ENCODE measurements at places on chromosomes 5 and 9.

GRCh38 chr9:27407491-27407890 is 110.5 kb upstream of the EQTN start:
- DNase-seq, result no peak

DNA sequence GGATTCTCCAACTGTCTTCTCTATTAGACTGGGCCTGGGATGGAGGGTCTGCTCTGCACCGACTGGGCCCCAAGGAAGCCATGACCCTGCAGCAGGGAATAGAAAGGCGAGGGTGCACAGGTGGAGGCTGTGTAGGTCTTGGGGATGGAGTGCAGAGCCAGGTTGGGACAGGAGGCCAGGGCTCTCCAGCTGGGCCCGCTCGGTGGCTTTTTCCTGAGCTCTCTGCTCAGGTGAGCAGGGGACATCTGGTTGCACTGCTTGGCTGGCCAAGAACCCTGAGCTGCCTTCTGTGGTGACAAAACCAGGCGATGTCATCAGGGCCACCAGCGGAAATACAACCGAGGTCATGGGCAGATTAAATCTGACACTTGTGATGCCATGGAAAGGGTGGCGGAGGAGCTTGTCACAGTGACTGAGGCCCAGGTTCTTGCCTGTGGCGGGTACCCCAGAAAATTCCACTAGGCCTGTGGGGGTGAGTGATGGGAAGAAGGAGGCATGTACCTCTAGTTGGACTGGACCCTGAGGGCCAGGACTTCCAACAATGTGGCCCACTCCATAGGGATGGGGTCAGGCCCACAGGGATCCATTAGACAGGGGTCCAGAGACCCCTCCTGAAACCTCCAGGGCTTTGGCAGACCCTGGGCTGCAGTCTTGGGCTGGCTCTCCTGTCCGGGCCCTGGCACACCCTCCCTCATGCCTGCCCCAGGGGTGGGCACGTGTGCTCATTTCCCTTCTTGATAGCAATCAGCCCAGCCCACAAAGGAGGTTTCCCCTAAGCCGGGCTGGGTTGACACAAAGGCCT is 4.4 kb upstream of the IL3 start:
- no peak for DNase-seq

DNA sequence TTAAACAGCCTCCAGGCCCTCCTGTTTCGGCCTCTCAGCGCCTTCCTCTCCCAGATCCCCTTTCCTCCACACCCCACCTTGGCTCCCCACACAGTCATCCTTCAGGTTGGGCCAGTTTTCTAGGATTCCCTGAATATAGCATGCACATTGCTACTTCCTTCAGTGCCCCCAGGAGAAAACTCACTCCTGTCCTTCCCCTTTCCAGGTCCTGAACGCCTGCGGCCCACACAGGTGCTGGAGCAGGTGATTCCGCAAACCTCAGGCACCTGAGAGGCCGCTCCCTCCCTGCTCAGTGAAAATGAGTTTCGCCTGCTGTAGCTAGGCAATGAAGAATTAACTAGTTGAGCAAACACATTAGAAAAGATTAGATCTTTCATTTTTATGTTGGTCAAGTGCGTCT is 185.0 kb downstream of the MED10 start:
- no peak for DNase-seq

GRCh38 chr9:112130347-112130746 is 44.8 kb downstream of the SUSD1 start:
- DNase-seq, result no peak

DNA sequence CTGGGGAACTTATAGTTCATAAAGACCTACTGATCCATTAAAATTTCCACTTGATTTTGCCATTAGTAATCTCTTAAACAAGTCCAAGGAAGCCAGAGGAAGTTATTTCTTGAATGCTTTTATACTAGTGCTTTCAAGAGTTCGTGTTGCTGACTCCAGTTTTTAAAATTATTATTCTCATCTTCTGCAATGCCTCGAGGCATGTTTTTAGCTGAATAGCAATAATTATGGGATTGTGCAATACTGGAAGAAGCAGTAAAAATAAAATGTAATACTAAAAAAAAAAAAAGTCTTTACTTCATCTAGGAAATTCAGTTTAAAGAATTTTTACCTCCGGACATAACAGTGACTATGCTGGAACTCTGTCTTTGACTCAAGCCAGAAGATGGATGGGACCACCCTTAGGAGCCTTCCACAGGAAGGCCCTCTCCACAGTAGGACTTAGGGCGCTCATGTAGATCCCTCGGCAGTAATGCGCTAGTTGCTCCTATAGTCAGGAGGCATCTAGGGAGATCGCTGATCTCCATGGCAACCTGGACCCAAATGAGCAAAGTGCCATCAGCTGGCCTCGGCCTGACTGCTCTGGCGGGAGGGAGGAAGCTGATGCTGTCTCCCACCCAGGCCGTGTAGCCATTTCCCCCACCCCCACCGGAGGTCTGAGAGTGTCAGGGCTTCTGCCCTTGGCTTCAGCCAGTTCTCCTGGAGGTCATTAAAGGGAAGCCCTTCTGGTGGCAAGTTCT is 56.7 kb downstream of the DAPK1 start:
- no peak for DNase-seq

DNA sequence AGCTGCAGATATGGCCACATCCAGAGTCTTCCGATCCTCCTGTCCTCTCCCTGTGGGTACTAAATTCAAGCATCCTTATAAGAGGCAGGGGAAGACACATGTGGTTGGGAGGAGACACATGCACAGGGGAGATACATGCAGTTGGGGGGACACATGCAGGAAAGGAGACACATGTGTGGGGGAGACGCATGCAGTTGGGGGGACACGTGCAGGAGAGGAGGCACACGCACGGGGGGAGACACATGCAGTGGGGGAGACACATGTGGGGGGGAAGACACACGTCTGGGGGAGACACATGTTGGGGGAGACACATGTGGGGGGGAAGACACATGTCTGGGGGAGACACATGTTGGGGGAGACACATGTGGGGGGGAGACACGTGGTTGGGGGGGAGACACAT is 21.2 kb upstream of the OLFM1 start:
- DNase-seq, result no peak

GRCh38 chr5:93184041-93184440 is 397.0 kb downstream of the NR2F1-AS1 start:
- DNase-seq, result no peak

DNA sequence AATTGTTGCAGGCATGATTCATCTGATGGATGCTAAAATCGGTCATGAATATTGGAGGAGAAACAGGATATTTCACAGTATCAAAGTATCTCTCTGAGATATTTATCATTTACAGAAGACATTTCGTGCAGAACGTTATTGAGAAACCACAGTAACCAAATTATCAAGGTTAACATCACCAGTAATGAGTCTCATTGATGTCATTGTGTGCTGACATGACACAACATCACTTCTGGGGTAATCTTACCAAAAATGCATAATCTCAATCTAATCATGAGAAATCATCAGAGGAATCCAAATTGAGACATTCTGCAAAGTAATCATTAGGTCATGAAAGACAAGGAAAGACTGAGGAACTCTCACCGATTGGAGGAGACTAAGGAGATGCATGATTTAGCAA is 42.7 kb downstream of the C5orf22 start:
- no peak for DNase-seq

- no peak for DNase-seq
Measured at GRCh38 chr9:33988219-33988890, 60.3 kb downstream of the UBAP2 start.

DNA sequence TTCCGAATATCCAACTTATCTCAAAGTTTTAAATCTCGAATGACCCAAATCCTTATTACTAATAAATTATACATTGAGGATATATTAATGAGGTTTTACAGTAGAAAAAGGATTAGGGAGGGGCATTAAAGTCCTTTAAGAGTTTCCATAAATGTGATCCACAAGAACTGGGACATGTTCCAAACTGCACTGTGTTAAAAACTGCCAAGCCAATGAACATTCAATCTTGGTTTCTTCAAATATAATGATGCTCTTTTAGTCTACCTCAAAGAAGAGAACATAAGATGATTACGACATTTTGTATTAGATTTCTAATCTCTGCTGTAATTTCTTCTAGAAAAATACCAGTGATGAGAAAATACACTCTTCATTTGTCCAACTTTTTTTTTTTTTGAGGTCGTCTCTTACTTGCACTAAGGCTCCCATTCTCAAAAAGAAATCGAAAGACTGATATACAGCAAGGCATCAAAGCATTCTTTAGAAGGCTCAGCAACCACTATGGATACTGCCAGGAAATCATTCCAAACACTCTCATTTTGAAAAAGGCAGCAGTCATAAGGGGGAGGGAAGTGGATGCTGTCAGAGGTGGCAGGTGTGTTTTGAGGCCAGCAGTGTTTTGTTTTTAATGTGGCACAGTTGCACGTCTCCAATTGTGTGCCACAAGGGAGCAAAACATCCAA is 1.7 kb downstream of the PTAR1 start:
- no peak for DNase-seq

- DNase-seq, result no peak
Measured at GRCh38 chr5:163512526-163512925, 7.1 kb downstream of the MAT2B start.

DNA sequence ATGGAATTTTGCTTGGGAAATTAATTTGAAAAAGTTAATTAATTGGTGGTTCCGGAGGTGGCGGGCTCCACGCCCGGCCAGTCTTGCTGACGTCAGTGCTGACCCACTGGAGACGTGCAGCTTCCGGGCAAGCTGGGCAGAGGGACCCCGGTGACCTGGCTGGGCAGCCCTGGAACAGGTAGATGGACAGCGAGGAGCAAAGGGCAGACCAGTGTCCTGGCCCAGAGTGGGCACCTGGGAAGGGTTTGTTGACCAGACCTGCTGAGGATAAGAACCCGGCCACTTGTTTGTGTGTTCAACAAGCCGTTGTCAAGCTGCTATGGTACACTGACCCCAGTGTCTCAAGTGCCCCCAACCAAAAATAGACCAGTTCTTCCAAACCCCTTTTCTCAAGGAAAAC is 17.5 kb downstream of the CXXC5 start:
- no peak for DNase-seq

DNA sequence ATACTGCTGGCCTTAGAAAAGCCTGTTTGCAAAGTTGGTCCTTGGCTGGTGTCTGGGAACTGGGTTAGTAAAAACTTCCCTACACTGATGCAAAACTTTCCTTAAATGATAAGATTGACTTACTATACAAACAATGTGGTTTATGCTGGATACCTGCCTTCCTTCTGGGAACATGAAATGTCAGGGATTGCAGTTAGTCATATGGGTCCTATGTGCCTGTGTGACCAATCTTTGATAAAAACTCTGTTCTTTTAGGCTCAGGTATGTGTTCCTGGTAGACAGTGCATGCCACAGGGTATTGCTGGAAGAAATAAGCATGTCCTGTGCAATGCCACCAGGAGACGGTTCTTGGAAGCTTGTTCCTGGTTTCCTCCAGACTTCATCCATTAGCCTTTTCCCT is 173.3 kb downstream of the RMI1 start:
- no peak for DNase-seq
